ENCODE measurements at places on chromosomes 2 and 18.
A peak's percentile ranks its signal among the peaks of the same experiment; 100 is the strongest.

DNA sequence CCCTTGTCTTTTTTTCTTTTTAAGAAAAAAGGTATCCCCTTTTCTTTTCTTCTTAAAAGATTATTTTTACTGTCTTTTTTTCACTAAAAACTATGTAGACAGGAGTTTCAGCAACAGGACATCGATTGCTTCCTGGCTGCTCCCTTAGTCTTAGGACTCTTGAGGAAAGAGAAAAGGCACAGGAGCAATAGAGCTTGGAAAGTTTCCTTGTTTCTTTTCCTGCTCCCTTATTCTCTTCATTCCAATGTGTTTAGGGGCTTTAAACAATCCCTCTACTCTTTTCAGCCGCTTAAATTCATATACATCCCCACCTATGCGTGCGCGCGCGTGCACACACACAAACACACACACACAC lies 225.9 kb upstream of the FBXO11 start:
- no peak for DNase-seq

DNA sequence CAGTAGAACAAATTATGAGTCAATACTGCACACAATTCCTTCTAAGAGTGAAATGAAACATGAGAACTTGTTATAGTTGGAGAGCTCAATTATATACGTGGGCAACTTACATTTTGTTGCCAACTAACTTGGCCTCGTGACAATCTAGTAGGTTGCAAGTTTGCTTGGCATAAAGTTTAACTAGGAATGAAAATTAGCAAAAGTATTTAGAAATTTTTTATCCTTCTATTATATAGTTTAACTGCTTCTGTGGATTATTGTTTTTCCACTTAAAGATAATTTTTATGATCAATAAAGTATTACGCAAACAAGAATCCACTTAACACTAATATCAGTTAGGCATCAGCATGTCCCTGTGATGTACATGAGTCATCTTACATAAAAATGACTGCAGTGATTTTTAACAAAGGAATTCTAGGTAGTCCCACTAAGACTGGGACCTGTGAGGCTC lies 41.1 kb downstream of the FAM124B start:
- no peak for DNase-seq

DNA sequence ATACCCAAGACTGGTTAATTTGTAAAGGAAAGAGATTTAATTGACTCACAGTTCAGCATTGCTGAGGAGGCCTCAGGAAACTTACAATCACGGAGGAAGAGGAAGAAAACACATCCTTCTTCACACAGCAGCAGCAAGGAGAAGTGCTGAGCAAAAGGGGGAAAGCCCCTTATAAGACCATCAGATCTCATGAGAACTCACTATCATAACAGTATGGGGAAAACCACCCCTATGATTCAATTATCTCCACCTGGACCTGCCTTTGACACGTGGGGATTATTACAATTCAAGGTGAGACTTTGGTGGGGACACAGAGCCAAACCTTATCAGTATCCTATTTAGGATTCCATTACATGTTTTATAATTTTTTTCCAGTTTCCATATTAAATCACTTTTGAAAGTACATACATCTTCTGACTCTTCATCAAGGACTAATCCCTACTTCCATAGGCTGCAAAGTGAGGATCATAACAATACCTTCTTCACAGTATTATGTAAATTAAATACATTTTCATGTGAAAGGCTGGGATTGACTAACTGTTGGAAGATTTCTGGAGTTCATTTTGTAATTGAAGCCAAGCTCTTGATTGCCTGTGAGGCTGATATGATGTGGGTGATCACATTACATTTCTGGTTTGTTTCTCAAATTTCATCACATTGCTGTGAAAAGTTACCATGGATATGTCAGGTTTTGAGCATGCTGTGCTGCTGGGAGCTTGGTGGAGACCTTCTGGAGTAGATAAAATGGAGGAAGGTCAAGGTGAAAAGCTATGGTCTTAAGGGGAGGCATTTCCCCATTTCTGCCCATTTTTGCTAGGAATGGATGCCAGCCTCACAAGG lies 31.7 kb upstream of the CERS6 start:
- DNase-seq: no peak

DNA sequence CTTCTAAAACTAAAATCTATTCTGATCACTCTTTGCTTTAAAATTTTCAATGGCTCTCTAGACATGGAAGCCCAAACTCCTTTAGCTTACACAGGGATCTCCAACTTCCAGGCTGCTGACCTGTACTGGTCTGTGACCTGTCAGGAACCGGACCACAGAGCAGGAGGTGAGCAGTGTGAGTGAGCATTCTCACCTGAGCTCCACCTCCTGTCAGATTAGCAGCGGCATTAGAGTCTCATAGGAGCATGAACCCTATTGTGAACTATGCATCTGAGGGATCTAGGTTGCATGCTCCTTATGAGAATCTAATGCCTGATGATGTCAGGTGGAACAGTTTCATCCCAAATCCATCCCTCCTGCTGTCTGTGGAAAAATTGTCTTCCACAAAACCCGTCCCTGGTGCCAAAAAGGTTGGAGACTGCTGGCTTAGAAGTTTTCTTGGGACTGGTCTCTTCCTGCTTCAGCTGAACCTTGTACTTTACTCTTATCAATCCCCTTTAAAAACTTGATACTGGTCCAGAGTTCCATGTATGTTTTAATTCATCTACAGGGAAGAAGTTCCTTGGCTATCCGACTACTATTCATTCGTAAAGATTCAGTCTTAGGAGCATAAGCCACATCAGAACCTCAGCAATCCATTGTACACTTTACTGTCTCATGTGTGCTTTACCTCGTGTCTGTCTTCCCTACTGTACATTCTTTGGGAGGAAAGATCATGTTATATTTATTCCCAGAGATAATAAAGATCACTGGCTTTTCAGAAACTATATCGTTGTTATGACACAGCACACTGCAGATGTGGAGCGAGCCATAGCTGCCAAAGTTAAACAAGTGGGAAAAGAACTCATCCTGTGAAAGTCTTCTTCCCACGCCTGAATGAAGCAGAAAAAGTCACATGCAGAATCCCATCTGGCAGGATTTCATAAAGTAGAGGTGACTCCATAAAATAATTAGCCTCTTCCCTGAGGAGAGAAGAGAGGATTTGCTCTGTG lies 183.8 kb downstream of the LRATD1 start:
- DNase-seq: no peak

GRCh38 chr2:110718990-110719389 lies 13.4 kb upstream of the ACOXL start:
- no peak for DNase-seq

GRCh38 chr2:164785457-164785856 lies 56.2 kb downstream of the COBLL1 start:
- peak; percentile 19 for DNase-seq

DNA sequence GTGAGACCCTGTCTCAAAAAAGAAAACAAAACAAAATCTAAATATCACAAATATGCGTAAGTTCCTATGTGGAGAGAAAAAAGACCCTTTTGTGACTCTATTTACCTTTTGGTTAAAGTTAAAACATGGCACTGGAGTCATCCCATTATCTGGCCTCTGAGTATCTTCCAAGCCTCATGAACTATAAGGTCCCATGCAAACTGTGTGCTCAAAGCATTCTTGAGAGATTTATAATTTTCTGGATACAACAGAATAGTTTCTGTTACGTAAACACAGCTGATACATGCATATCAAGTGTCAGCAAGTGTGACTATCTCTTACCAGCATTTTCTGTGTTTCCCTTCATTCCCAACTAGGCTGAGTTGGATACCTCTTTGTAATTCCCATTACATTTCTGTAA lies 8.8 kb upstream of the NOSTRIN start:
- no peak for DNase-seq

DNA sequence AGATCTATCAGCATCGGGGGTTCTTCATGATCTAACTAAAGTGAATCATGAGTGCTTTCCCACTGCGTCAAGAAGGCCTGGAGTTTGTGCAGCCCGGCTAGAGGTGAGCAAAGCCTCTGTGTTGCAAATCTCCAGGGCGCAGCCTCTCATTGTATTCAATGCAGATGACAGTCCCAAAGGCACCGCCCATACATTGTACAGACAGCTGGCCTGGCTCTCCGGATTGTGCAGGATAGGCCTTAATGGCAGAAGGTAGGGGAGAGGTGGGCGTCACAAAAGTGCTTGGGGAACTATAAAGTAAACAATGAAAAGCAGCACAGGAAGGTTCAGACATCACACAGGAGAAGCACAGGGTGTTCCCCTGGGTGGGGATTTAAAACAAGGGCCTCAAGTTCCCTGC lies 907 bp upstream of the GYPC start:
- no peak for DNase-seq

DNA sequence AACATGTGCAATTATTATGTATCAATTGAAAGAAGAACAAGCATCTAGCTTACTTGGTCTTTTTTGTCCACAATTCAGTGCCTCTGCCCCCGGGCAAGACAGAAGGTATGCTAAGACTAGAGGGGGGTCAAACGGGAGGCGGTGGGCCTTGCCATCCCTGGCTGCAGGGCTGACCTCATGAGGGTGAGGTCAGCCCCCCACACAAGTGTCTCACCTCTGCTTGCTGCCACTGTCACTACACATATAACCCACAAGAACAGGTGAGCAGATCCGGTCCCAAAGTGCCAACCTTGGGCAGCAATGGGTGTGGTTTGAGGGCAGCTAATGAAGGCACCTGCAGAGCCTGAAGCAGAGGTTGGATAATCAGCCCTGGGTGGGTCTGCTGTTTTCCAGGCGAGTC lies 71.5 kb downstream of the EDAR start:
- DNase-seq: no peak

- no peak for DNase-seq
These were observed 86.0 kb upstream of the TWIST2 start for GRCh38 chr2:238761868-238762267.

GRCh38 chr2:201260302-201260800 lies at the start of gene CASP8:
Gene CASP8 (plus strand): TSS chr2:201260536. CDS start chr2:201266487, 5,951 bp downstream.
- DNase-seq: no peak

DNA sequence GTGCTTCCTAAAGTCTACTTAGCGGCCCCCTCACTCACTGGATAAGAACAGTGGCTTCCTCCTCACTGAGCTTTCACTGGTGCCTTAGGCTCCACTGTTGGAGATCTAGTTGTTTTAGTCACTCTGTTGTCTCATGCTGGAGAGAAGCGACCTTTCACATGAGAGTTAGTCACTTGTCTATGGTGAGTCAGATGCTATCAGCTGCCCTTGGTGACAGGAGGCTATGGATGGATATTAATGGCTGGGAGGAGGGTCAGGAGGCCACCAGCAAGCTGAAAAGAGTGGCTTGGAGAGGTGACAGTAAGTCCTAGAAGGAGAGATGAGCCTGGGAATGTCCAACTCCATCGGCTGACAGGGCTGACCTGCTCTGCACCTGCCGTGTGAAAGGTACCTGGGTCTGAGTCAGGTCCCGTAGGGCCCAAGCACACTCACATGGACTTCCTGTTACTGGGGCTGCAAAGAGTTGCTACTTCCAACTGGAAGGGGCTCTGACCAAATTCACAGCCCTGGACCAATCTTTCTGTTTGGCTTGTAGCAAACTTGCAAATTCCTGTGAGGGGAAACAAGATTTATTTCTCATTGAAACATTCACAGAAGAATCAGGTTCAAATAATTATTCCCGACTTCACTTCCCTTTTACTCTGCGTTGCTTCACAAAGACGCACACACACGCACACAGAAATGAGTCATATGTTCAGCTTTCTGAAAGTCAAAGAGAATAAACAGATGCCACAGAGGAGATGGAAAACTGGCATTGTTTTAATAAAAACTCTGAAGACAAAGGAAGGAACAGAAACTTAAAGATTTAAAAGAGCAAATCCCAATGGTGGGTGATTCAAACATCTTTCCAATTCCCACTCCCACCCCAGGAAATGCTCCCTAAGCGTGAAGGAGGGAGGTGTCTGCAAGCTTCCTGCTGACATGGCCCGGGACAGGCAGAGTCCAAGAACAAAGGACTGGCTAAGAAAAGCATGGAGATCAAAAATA lies 203.5 kb upstream of the TWIST2 start:
- peak; percentile 50 for DNase-seq

GRCh38 chr2:144914622-144915318 lies 394.9 kb upstream of the ZEB2 start:
- no peak for DNase-seq

GRCh38 chr2:171399292-171399691 lies 34.5 kb downstream of the METTL8 start:
- no peak for DNase-seq

GRCh38 chr18:23244401-23244800 lies 109.1 kb downstream of the CABLES1 start:
- DNase-seq: no peak

GRCh38 chr18:44834867-44835469 lies 154.3 kb downstream of the SETBP1 start:
- no peak for DNase-seq

GRCh38 chr2:165594935-165595255 lies 125.4 kb downstream of the CSRNP3 start:
- no peak for DNase-seq

DNA sequence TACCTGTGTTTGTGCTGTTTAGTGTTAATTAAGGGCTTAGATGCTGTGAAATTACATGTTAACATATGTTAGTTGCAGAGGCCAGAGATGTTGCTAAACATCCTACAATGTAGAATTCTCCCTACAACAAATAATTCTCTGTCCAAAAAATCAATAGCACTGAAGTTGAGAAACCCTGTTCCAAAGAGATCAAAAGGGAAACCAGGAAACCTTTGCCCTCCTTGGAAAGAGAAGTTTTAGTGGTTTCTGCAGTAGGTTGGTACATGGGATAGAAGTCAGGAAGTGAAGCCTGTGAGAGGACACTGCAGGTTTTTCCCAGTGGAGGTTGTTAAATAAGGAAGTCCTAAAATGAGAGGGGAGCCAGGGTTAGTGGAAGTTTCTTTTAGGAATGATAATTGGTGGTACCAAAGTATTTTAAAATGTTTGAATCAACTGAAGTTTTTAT lies 6.3 kb upstream of the RMDN2 start:
- DNase-seq: no peak

DNA sequence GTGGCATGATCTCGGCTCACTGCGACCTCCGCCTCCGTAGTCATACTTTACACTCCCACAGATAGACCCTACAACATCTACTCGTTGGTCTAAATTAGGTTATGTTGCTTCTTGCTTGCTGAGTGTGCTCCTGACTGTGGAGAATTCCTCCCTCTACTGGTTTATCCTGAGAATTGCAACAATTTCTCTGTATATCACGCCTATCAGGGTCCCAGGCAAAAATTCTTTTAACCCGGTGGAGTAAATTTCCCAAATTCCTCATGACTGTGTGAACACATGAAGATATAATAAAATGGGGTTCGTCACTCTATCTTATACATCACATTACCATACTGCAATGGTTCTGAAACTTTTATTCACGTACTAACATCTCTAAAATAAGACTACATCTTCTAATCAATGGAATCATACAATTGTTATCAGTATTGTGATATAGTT lies 156.7 kb downstream of the EVA1A start:
- DNase-seq: peak; percentile 10

DNA sequence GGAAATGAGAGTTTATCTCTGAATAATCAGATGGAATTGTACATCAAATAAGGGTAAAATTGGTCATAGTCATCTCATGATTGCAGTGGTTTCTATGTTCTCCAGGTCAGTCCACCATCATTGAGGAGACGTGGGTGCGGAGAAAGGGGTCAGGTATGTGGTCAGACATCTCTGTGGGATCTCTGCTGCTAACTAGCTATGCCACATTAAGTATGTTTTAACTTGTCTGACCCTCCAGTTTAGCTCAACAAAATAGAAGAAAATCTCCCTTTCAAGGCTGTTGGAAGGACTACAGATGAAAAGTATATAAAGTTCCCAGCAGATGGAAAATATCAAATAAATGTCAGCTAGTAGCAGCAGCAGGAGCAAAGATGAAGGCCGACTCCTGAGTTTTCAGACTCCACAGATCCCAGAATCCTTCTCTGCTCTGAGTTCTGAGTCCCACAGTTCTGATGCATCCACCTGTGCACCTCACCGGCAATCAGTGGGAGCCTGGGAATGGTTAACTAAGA lies 106.6 kb upstream of the CYP1B1 start:
- DNase-seq: no peak
